ENCODE measurements at places on chromosomes 16 and 17.

GRCh38 chr17:6526362-6527152 lies 29.8 kb downstream of the PITPNM3 start:
- no peak for DNase-seq

DNA sequence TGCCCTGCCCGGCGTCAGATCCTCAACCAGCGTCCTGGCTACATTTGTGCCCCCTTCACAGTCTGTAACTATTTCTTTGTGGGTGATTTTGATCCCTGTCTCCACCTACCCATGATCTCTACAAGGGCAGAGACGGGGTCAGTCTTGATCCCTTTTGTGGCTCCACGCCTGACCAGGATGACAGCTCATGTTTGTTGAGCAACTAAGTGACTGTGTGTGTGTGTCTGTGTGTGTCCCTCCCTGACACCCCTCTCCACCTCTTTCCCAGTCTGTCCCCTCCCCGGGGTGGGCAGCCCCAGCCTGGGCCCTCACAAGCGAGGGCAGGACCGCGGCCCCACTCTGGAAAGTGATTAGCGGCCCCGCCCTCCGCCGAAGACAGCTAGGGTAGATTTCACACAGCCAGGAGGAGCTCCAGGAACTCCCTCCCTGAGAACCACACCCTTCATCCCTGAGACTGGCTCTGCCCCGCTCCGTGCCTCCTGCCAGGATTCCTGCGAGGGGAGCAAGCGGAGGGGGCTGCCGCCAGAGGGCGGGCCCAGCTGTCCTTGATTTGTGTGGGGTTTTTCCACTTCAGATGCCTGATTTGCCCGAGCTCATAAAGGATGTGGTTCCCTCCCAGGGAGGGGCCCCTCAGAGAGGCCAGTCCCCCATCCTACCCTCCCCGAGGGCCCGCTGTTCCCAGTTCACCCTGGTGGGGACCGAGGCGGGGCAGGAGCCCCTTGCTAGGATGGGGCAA lies 5.3 kb upstream of the HS3ST6 start:
- DNase-seq: no peak

DNA sequence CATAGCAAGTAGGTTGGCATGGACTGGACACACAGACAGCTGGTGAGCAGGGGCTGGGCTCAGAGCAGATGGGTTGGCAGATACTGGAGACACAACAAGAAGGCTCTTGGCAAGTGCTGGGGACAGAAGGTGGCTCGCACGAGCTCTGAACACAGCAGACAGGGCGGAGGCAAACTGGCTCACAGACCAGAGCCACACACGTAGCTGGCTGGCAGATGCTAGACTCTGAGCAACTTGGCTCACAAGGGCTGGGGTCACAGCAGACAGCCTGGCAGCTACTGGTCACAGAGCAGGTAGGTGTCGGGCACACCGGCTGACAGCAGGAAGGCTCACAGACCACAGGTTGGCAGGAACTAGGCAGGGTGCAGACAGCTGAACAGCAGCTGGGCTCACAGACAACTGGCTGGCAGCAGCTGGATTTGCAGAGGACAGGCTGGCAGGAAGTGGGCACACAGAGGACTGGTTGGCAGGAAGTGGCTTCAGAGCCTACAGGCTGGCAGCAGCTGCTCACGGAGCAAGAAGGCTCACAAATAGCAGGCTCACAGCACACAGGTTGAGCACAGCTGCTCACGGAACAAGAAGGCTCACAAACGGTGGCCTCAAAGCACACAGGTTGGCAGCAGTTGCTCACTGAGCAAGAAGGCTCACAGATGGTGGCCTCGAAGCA lies 725 bp downstream of the KRTAP16-1 start:
- DNase-seq: no peak

DNA sequence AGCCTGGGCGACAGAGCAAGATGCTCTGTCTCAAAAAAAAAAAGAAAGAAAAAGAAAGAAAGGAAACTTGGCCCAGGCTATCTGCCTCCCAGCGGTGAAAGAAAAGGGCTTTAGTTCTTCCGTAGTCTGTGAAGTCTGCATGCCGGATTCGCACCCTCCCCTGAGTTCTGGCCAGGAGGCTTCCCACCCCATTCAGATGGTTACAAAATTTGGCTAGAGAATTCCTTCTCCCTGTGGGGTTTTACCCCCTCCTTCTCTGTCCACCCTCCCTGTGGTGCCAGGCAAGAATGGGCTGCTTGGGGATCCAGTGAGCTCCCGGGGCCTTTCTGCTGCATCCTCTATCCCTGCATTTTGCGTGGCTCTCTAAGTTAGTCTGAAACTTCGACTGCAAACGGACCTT lies 37.8 kb downstream of the PAFAH1B1 start:
- DNase-seq: no peak

DNA sequence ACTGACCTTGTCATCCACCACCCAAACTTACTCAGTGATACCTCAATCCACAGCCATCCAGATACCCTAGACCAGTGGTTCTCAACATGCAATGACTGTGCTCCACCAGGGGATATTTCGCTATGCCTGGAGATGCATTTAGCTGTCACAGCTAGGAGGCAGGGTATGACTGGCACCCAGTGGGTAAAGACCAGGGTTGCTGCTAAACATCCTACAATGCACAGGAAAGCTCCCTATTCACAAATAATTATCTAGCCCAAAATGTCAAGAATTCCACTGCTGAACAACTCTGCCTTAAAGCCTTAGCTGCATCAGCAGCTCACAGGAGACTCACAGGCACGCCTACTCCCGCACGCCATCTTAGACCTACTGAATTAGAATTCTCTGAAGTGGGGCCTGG lies 212.6 kb downstream of the GRIN2A start:
- DNase-seq: no peak

DNA sequence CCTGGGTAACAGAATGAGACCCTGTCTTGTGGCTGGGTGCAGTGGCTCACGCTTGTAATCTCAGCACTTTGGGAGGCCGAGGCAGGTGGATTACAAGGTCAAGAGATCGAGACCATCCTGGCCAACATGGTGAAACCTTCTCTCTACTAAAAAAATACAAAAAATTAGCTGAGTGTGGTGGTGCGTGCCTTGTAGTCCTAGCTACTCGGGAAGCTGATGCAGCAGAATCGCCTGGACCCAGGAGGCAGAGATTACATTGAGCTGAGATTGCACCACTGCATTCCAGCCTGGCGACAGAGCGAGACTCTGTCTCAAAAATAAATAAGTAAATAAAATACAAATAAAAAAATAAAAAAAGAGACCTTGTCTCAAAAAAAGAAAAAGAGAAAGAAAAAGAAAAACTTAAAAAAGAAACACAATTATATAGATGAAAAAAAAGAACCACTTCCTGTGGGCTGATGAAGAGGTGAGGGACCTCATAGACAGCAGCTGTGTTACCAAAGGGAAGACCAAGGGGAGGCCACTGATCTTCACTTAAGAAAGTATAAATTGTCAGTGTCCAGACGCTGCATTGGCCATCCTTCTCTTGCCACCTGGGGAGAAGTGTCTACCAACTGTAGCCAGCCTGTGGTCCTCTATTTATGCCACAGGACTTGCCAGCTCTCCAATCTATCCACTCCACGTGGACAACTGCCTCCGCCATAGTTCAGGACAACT lies 24.4 kb upstream of the SMG1 start:
- no peak for DNase-seq
